ENCODE measurements at places on chromosomes 2 and 18.

- no peaks in the 10 kb centered on the region for H3K36me3 ChIP-seq
- peak; percentile 76 for DNase-seq
- H3K4me3 ChIP-seq: no peak overlapping the region
These were observed 115.8 kb upstream of the SIX3 start for GRCh38 chr2:44825702-44826101.

GRCh38 chr2:165203689-165204559 lies at the start of gene SCN3A:
SCN3A (minus strand) TSS chr2:165204050; CDS start chr2:165176394, 27,656 bp downstream.
- H3K36me3 ChIP-seq: no peaks in the 10 kb centered on the region
- H3K27me3 ChIP-seq: no peaks in the 10 kb centered on the region
- peak within 1 kb of the TSS; percentile 42 for H3K4me3 ChIP-seq
- H3K27ac ChIP-seq: peak within 1 kb of the TSS; percentile 53

GRCh38 chr2:42297322-42297936 lies 63.6 kb downstream of the COX7A2L start:
- H3K4me1 ChIP-seq: no peaks in the 10 kb centered on the region
- peaks cover 65% of the 10 kb centered on the region for H3K36me3 ChIP-seq
- H3K27me3 ChIP-seq: no peaks in the 10 kb centered on the region

DNA sequence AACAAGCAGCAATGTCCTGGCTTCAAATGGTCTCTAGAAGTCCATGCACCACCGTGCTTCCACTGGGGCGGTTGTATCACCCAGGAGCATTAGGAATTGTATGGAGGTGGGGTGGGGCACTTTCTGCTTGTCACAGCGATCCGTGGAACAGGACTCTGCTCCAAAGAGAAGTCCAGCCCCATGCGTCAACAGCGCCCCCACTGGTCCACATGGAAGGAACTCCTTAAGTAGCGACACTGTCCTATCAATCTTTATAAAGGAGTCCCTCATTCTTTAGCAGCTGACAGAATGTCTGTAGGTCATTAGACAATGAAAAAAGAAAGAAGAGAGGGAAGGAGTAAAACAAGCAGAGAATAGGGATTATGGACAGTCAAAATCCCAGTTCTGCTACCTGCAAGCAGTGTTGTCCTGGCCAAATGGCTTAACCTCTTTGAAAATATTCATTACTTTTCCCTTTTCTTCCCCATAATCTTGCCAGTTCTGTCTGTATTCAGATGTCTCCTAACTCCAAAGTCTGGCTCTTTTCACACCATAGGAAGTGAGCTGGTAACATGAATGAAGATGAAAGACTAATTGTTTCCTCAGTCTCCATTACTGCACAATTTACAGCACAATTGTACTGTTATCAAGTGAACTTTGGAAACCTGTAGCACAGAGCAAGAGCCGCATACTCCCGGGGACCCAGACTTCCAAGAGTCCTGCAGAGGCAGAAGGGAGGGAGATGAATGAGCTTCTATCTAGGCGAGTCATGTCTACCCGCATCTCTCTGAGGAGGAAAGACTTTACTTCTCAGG lies 9.9 kb downstream of the NFE2L2 start:
- peak; percentile 26 for DNase-seq
- H3K4me1 ChIP-seq: peaks cover 2% of the 10 kb centered on the region
- H3K27ac ChIP-seq: no peak overlapping the region
- H3K4me3 ChIP-seq: no peak overlapping the region
- peaks cover 21% of the 10 kb centered on the region for H3K36me3 ChIP-seq
- H3K27me3 ChIP-seq: no peaks in the 10 kb centered on the region

DNA sequence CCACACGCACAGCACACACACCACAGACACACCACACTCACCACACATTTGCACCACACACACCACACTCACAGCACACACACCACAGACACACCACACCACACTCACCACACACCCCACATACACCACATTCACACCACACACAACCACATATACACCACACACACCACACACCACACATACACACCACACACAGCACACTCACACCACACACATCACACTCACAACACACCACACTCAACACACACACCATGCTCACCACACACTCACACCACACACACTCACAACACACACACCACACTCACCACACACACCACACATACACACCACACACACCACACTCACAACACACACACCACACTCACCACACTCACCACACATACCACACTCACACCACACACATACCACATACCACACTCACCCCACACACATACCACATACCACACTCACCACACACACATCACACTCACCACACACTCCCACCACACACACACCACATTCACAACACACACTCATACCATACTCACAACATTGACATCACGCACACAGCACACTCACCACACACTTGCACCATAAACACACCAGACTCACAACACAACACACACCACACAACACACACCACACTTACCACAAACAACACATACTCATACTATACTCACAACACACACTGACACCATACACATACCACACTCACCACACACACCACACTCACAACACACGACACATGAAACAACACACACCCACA lies 60.0 kb downstream of the SDC1 start:
- no peaks in the 10 kb centered on the region for H3K4me1 ChIP-seq
- no peak overlapping the region for H3K27ac ChIP-seq
- 0 out of 2 replicates have a peak, but pooled peaks cover 2% of the 10 kb centered on the region for H3K27me3 ChIP-seq
- DNase-seq: no peak
- H3K4me3 ChIP-seq: no peak overlapping the region

- no peak overlapping the region for H3K4me3 ChIP-seq
- DNase-seq: no peak
- H3K4me1 ChIP-seq: no peaks in the 10 kb centered on the region
- H3K27ac ChIP-seq: no peak overlapping the region
- H3K36me3 ChIP-seq: no peaks in the 10 kb centered on the region
These were observed 1.8 kb downstream of the METTL5 start for GRCh38 chr2:169822785-169823392.

DNA sequence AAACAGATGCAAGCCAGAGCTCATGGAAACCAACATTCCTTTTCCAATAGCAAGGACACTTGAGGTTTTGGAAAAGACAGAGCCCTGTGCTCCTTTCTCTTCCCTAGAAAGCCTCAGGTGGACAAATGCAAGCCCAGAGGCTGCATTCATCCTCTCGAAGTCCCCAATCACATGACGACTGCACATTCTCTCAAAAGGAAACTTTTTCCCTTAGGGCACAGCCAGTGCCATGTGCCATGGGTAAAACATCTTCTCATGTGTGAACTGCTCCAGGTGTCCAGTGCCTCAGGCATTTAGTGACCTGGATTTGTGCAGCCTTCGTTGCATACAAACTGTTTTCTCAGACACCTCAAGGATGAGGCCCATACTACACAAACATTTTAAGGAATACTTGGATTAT lies 140.7 kb downstream of the LAMA1 start:
- DNase-seq: no peak
- H3K27me3 ChIP-seq: no peaks in the 10 kb centered on the region
- H3K36me3 ChIP-seq: no peaks in the 10 kb centered on the region
- H3K4me1 ChIP-seq: no peaks in the 10 kb centered on the region

DNA sequence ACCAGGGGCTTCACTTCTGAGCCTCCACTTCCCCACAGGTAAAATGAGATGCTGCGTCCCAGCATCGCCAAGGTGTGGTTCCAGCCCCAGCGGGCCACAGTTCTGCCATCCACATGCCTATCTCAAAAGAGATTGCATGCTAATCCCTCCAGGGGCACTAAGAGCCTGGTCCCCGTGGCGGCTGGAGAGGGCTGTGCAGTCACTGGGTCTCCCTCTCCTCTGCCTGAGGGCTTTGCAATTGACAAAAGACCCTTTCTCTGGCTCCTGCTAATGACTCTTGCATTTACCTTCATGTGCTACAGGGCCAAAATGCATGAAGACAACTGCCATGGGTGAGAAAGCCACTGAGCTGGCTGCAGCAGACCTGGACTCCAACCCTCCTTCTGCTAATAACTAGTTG lies 18.5 kb downstream of the ZBTB7C start:
- H3K27me3 ChIP-seq: no peaks in the 10 kb centered on the region
- DNase-seq: no peak
- H3K4me1 ChIP-seq: no peaks in the 10 kb centered on the region
- no peaks in the 10 kb centered on the region for H3K36me3 ChIP-seq
- H3K27ac ChIP-seq: no peak overlapping the region
- no peak overlapping the region for H3K4me3 ChIP-seq

DNA sequence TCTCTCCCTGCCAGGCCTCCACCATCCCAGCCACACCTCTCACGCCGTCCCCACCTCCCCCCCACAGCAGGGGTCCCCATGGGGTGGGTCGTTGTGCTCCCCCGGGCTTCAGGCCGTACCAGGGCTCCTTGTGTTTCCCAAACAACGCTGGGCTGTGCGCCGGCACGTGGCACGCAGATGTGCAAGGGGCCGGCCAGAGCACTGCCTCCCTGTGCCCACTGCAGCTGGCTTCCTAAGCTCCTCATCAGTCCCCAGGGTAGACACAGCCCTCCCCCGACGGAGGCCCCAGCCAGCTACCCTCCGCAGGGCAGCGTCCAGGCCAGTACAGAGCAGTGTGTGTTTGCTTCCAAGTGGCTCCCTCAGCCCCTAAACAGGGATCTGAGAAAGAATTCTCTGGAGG lies 34.0 kb downstream of the BIN1 start:
- no peaks in the 10 kb centered on the region for H3K4me1 ChIP-seq
- DNase-seq: no peak
- H3K27ac ChIP-seq: no peak overlapping the region
- H3K36me3 ChIP-seq: 0 out of 2 replicates have a peak, but pooled peaks cover 6% of the 10 kb centered on the region

GRCh38 chr2:1726558-1726957 lies 17.8 kb downstream of the PXDN start:
- H3K36me3 ChIP-seq: peaks cover 7% of the 10 kb centered on the region
- no peaks in the 10 kb centered on the region for H3K27me3 ChIP-seq
- H3K4me3 ChIP-seq: no peak overlapping the region
